ENCODE measurements at places on chromosomes 13 and 19.

DNA sequence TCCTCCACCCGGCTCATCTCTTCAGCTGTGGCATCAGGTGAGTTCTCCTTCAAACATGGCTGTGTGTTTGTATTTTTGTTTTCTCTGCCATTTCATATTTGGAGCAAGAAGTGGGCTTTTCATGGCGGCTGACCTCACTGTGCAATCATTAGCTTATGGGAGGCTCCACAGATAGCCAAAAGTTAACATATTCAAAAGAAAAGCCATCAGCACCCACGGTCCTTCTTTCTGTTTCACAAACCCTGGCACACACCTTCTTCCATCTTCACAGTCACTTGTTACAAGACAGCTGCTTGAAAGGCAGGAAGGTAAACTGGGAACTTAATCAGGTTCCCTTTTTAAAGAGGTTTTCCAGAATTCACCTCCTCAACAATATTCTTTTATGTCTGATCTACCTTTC lies 69.3 kb upstream of the ATP12A start:
- no peak for DNase-seq

DNA sequence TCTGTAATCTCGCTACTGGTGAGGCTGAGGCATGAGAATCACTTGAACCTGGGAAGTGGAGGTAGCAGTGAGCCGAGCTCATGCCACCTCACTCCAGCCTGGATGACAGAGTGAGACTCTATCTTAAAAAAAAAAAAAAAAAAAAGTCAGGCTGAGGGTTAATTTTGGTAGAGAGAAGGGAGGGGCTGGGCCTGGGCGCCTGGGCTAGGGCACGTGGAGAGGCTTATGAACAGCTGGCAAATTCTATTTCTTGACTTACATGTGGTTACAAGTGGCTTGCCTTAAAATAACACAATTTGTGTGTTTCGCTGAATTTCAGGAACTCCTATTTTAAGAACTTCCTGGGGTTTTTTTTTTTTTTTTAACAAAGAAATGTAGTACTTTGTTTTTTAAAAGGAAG lies 47.6 kb upstream of the MAP3K10 start:
- no peak for DNase-seq

GRCh38 chr19:8334458-8335342 lies 8.4 kb downstream of the KANK3 start:
- DNase-seq: peak; percentile 73

DNA sequence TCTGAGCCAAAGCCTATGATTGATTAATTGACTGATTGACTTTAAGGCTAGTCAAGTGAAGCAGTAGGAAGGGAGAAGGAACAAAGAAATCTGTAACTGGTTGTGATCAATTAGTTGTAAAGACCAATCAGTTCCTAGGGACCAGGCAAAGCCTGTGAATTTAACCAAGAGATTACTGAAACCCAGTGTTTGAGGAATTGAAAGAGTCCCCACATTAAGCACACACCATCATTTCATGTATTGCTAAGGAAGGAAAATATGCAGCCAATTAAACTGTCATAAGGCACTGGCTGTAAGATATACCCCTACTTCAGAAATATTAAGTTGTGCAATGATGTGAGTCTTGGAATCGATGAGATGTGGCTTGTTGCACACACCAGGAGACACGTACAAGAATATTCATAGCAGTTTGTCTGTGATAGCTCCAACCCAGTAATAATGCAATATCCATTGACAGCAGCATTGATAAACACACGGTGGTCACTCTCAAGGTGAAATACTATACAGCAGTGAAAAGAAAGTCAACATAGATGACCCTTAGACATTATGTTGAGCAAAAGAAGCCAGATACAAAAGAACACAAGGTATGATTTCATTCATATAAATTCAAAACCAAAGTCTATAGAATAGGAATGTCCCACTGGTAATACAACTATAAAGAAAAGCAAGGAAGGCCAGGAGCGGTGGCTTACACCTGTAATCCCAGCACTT lies 9.0 kb downstream of the C19orf47 start:
- DNase-seq: no peak

GRCh38 chr13:45943120-45943519 lies 91.6 kb upstream of the SIAH3 start:
- no peak for DNase-seq

DNA sequence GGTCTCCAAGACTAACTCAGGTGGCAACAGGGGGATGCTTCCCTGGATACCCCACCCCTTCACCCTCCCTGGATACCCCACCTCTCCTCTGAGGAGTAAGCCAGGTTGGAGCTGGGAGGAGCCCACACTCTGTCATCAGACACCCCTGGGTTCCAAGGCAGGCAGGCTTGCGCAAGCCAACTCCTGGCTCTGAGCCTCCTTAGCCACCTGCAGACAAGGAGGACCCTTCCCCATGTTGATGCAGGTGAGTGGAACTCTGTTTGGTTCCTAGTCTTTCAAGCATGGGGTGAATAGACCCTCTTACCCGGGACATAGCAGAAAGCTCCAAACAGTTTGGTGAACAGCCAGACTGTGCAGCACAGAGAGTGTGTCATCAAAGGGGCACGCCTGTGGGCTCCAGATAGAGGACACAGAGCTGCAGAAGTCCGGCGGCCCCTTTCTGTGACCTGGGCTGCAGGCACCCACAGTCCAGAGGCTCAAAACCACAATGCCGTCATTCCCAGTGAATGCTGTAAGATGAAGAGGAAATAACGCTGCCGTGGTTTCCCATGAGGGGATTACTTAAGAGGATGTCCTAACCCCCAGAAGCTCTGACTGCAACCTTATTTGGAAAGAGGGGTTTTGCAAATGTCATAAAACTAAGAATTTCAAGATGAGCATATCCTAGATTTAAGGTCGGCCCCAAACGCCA lies 12.1 kb upstream of the HAS1 start:
- DNase-seq: no peak

GRCh38 chr19:1400281-1401137 lies 833 bp downstream of the GAMT start:
- no peak for DNase-seq

- DNase-seq: no peak
Measured at GRCh38 chr19:55655648-55656040, 809 bp downstream of the U2AF2 start.

- no peak for DNase-seq
Measured at GRCh38 chr13:99161512-99161911, 39.1 kb upstream of the UBAC2 start.

- DNase-seq: no peak
Measured at GRCh38 chr13:34474187-34474868, 467.7 kb upstream of the NBEA start.

DNA sequence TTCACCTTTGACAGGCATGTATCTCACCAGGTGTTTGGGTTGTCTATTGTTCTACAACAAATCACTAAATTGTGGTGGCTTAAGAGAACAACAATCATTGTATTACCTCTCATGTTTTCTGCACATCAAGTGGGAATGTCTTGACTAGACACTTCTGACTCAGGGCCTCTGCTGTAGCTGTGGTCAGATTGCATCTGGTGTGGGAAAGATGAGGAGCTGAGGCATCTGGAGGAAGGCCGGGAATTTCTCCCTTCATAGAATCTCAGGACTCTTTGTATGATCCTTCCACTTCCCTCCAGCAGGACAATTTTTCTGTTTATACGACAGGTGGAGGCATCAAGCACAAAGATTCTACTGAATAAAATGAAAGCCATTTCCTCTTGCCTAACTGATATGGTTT lies 511.8 kb upstream of the NBEA start:
- DNase-seq: no peak

DNA sequence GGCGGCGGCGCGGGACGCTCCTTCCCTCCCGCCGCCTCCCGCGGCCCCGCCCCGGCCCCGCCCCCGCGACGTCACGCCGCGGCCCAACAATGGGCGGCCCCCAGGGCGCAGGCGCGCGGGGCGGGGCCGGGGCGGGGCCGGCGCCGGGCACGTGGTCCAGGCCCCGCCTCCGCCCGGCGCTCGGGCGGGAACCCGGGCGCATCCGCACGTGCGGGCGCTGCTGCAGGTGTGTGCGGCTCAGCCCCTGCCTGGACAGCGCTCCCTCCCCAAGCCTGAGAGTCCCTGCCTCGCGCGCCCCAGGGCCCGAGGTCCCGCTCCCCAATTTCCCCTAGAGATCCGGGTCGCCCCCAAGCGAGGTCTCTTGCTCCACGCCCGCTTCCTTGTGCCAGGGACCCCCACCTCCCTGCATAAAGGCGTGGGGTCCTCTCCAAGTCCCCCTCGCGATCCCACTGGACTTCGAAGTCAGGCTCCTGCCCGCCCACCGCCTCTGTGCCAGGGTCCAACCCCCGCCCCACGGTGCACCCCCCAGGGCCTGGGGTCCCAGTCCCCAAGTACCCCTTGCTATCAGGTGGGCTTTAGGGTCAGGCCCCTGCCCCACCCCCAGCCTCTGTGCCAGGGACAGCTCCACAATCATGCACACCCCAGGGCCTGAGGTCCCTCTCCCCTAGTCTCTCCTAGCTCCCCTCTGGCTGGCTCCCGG lies at the start of gene MEX3D:
Gene MEX3D, minus strand, starts transcription at position 6 of the 700 bp plus-strand sequence. CDS start 267 bp downstream, outside the sequence.
- DNase-seq: peak; percentile 68

GRCh38 chr19:10152100-10152499 lies 32.4 kb upstream of the EIF3G start:
- DNase-seq: no peak

GRCh38 chr13:82636119-82636518 lies 1246.2 kb downstream of the SLITRK1 start:
- no peak for DNase-seq

DNA sequence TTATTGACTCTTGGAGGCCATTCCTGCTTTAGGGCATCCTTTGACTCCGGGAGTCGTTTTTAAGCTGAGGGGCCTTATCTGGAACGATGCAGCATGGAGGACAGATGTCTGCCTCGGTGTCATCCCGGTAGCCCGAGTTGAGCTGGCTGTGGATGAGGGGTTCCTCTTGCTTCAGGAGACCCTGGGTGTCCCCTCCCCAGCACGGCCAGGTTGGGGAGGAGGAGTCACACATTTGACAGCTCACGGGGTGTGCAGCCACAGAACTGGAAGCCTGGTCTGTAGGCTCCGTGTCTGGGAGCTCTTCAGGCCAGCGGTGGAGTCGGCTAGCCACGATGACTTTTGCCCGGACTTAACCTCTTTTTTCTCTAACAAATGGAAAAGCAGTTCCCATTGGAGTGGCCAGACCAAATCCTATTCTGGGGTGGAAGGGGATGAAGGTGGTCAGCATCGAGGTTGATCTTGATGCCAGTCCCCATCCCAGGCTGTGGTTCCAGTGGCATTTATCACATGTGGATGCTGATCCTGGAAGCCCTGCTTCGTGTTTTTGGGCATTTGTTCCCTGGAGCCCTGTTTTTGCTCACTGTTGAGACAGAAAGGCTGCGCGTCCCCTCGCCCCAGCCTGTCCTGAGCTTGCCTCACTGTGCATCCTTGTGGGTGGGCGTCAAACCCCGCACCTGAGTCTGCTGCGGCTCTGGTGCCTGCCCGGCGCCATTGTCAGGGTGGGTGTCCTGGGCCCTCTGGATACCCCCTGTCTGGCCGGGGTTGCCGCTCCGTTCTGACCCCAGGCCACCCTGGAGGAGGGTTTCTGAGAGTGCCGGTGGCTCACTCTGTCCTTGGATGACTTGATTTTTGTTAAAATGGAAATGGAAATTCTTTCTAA lies 12.0 kb downstream of the TFDP1 start:
- no peak for DNase-seq

DNA sequence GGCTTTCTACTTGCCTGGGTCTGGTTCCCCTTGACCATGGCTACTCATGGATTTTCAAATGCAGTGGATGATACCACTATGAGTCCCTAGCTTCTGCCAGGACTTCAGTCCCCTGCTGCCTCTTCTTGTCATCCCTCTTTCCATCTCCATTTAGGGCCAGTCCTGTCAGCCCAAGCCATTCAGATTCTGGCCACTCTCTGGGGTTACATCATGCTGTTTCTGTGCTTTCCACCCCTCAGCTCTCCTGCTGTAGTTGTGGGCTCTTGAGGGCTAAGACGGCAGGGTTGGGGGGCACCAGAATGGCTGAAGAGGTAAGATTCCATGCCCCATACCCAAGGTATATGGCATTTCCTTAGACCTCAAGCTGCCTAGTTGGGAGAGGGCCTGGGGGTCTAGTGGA lies 13.2 kb upstream of the ZNF492 start:
- DNase-seq: no peak

- DNase-seq: no peak
Measured at GRCh38 chr13:79658333-79658975, 177.5 kb downstream of the NDFIP2 start.

DNA sequence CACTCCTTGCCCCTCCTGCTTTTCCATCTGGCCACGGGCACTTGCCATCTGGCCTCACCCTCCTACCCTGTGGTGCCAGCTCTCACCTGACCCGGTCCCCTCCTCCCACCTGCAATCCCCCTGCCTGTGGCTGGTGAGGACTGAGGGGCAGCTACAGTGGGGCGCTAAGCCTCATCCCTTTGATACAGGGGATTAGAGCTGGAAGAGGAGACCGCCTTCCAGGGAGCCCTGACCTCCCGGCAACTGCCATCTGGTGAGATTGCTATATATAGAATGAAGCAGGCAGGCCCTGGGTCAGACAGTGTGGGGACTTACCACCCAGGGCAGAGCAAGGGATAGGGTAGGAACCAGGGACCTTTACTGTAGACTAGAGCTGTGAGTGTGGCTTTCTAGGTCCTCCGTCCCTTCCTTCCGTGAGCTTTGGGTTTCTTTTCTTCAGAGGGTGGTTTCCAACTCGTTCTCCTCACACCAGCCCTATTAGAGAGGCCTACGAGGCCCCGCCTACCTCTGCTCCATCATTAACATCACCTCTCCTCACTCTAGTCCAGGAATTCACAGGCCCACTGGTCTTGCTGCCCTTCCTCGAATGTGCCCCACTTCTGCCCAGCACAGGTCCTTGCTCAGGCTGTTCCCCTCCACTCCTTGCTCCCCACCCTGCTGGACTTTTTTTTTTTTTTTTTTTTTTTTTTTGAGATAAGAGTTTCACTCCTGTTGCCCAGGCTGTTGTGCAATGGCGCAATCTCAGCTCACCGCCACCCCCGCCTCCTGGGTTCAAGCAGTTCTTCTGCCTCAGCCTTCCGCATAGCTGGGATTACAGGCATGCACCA lies 7.7 kb downstream of the KASH5 start:
- DNase-seq: no peak

DNA sequence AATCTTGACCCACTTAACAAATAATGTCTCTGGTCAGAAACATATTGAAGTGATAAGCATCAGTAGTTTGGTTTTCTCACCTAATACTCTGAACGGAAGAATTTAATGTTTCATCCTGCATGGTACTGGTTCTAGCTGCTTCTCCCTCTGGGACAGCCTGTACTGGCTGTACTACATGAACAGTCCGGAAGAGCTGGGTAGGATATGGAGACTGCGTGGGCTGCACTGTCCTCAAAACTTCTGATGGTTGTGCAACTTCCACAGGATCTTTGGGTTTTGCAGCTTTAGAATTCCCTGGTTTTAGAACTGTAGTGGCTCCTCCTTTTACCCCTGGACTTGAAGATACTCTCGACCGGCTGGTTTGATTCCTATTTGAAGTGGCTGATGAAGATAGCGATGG lies 78.3 kb downstream of the ELF1 start:
- DNase-seq: no peak

GRCh38 chr19:41408256-41408655 lies 10.6 kb downstream of the BCKDHA start:
- DNase-seq: no peak

- no peak for DNase-seq
Measured at GRCh38 chr13:48859272-48860105, 116.2 kb upstream of the FNDC3A start.

Data from T-helper 2 cell treated with Interferon-gamma antibody and Interleukin-4, amounts not matched to agents 5 μg/mL and 100 μg/mL, for 36 hours (primary cell).